ENCODE measurements at places on chromosomes 6 and 20. TPM values are rescaled to one million over a fixed set of nuclear protein-coding genes. Genes with fewer than 3 reads are reported as not detected.

Gene APOBEC2
- total RNA-seq, result not detected

Gene GSTA5
- not detected for total RNA-seq

Gene SPO11
- total RNA-seq, result not detected

Gene KCNK16
- not detected for total RNA-seq

Gene CST4
- not detected for total RNA-seq

Gene SIM1
- total RNA-seq, result 7.2 TPM

GRCh38 chr20:62377615-62378178, 9.2 kb upstream of the RPS21 start:
- no peak for DNase-seq
- H3K36me3 ChIP-seq, result no peaks in the 10 kb centered on the region
- H3K4me1 ChIP-seq, result no peaks in the 10 kb centered on the region
- peak overlapping the region; percentile 33 for H3K4me3 ChIP-seq
- peak overlapping the region; percentile 84 for H3K27ac ChIP-seq

DNA sequence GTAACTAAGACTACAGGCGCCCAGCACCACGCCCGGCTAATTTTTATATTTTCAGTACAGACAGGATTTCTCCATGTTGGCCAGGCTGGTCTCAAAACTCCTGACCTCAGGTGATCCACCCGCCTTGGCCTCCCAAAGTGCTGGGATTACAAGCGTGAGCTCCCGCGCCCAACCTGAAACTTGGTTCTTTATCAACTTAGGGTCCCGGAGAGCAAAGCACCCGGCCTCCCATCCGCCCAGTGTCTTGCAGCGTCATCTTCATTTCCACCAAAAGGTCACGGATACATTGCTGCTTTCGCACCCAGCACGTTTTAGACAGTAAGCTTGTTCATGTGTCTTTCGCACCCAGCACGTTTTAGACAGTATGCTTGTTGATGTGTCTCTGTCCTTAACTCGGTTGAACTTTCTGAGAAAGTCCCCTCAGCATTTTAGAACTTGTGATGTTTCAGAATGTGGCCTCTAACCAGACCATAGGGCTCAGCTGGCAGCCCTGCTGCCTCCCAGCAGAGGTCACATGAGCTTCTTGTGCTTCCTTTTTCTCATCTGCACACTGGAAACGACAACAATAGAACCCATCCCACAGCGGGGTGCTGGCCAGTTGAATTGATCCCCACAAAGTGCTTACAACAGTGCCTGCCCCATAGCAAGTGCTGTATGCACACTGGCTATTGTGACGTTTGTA, 48.8 kb downstream of the PRR18 start:
- no peaks in the 10 kb centered on the region for H3K4me1 ChIP-seq
- H3K36me3 ChIP-seq, result no peaks in the 10 kb centered on the region
- no peak for DNase-seq

DNA sequence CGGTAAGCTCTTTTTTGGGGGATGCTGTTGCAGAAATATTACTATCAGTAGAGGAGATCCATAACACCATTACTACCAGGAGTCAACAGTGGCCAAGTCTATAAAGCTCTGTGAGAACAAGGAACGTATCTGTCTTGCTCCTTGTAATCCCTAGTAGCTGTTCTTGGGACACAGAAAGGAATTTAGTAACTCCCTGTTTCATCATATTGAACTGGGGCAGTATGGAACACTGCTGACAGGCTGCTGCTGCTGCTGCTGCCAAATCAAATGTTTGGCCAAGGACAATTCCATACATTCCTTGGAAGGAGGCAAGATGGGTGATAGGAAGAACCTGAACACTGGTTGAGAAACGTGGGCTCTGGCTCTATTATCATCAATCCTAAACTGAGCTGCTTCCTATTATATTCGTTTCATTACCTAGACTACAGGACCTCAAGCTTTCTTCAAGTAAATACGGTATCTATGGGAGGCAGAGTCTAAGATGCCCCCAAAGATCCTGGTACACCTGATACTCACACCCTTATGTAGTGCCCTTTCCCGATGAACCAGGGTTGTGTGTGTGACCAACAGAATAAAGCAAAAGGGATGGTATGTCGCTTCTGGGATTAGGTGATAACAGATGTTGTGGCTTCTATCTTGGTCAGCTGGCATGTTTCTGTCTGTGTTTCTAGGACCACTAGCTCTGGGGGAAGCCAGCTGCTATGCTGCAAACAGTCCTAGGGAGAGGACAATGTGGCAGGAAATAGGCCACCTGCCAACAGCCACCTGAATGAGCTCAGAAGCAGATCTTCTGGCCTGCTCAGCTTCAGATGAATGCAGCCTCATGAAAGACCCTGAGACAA, 39.5 kb downstream of the ELOVL5 start:
- no peak overlapping the region for H3K4me3 ChIP-seq
- H3K4me1 ChIP-seq, result no peaks in the 10 kb centered on the region
- H3K27me3 ChIP-seq, result no peaks in the 10 kb centered on the region
- no peak overlapping the region for H3K27ac ChIP-seq
- DNase-seq, result no peak

DNA sequence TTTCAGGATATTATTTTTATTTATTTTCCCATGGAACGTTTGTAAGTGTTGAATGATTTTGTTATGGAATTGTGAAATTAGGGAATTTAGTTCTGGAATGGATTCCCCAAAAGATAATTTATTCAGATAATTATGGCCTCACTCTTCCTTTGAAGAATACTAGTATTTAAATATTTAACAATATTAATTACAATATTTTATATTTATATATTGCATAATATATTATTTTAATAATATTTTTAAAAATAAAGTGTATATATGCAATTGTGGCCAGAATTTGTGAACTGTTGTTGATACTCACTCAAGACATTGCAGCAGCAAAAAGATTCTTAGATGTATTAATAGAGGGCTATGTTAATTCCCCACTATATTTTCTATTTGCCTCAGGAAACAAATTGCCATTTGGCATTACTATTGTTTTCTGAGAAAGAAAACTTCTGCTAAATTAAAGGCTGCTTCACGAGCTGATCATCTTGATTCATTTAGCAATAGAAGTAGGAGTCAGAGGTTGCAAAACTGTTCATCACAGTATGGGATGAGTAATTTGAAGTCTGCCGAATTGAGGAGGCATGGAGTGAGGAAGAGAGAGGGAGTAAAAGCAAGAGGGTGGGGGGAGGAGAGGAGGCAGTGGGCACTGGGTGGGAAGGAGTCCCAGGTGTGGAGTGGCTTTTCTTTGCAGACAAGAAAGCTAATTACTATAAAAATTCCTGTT, 729.2 kb downstream of the DHX35 start:
- no peak overlapping the region for H3K4me3 ChIP-seq
- H3K4me1 ChIP-seq, result no peaks in the 10 kb centered on the region
- no peak for DNase-seq
- H3K27me3 ChIP-seq, result no peaks in the 10 kb centered on the region
- no peaks in the 10 kb centered on the region for H3K36me3 ChIP-seq
- no peak overlapping the region for H3K27ac ChIP-seq

- peak overlapping the region; percentile 65 for H3K27ac ChIP-seq
- H3K4me1 ChIP-seq, result peaks cover 13% of the 10 kb centered on the region
Observed at GRCh38 chr20:19968466-19969073, 48.6 kb upstream of the NAA20 start.

GRCh38 chr20:44092551-44093248, 94.3 kb downstream of the JPH2 start:
- H3K27me3 ChIP-seq, result no peaks in the 10 kb centered on the region
- no peaks in the 10 kb centered on the region for H3K36me3 ChIP-seq
- H3K4me3 ChIP-seq, result no peak overlapping the region
- H3K4me1 ChIP-seq, result no peaks in the 10 kb centered on the region
- DNase-seq, result no peak

DNA sequence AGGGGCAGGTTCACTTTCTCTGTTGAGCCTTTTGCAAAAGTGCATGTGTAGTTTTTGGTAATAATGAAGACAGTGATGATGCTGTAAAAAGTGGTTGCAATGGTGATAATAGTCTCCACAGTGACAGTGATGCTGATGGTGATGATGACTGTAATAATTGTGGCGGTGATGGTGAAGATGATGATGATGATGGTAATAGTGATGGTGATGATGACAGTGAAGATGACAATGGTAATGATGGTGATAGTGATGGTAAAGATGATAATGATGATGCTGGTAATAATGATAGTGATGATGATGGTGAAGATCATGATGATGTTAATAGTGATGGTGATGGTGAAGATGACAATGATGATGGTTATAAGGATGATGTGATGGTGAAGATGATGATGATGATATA, 67.7 kb upstream of the LRFN2 start:
- H3K27ac ChIP-seq, result no peak overlapping the region
- H3K36me3 ChIP-seq, result no peaks in the 10 kb centered on the region
- no peaks in the 10 kb centered on the region for H3K4me1 ChIP-seq
- H3K27me3 ChIP-seq, result no peaks in the 10 kb centered on the region
- DNase-seq, result no peak

- H3K4me3 ChIP-seq, result no peak overlapping the region
- no peaks in the 10 kb centered on the region for H3K27me3 ChIP-seq
- no peaks in the 10 kb centered on the region for H3K36me3 ChIP-seq
- no peak for DNase-seq
- H3K27ac ChIP-seq, result no peak overlapping the region
Observed at GRCh38 chr6:85756982-85757381, 114.3 kb upstream of the SYNCRIP start.

DNA sequence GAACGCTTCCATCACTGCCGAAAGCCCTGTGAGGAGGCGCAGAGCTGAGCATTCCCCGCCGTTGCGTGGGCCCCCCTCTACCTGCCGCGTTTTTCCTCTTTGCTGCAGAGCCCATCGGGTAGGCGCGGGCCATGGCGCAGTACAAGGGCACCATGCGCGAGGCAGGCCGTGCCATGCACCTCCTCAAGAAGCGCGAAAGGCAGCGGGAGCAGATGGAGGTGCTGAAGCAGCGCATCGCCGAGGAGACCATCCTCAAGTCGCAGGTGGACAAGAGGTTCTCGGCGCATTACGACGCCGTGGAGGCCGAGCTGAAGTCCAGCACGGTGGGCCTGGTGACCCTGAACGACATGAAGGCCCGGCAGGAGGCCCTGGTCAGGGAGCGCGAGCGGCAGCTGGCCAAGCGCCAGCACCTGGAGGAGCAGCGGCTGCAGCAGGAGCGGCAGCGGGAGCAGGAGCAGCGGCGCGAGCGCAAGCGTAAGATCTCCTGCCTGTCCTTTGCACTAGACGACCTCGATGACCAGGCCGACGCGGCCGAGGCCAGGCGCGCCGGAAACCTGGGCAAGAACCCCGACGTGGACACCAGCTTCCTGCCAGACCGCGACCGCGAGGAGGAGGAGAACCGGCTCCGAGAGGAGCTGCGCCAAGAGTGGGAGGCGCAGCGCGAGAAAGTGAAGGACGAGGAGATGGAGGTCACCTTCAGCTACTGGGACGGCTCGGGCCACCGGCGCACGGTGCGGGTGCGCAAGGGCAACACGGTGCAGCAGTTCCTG, 693 bp downstream of the FAM50B start:
- H3K36me3 ChIP-seq, result no peaks in the 10 kb centered on the region
- no peaks in the 10 kb centered on the region for H3K4me1 ChIP-seq
- H3K27ac ChIP-seq, result peak overlapping the region; percentile 85
- no peak for DNase-seq

DNA sequence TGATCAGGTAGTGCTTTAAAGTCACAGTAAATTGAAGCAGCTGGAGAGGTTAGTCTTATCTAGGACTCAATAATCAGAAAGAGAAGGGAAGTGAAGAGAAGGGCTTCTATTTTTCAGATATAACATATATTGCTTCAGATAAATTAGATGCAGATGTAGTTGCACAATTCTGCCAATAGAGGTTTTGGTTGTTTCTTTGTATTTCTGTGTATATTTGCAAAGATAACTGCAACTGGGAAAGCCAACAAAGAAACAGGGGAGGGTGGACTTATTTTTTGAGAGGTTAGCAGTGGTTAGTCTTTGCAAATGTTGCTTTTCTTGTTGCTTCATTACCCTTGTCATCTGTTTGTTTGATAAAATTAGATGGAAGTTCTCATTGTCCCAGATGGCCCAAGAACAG, 106.6 kb downstream of the ADGRG6 start:
- H3K4me1 ChIP-seq, result no peaks in the 10 kb centered on the region
- no peak for DNase-seq
- no peak overlapping the region for H3K4me3 ChIP-seq
- H3K36me3 ChIP-seq, result no peaks in the 10 kb centered on the region
- H3K27ac ChIP-seq, result no peak overlapping the region

- no peak overlapping the region for H3K27ac ChIP-seq
- no peaks in the 10 kb centered on the region for H3K36me3 ChIP-seq
- no peaks in the 10 kb centered on the region for H3K4me1 ChIP-seq
- no peaks in the 10 kb centered on the region for H3K27me3 ChIP-seq
- DNase-seq, result no peak
Observed at GRCh38 chr6:148090326-148090725, 252.3 kb upstream of the SASH1 start.

DNA sequence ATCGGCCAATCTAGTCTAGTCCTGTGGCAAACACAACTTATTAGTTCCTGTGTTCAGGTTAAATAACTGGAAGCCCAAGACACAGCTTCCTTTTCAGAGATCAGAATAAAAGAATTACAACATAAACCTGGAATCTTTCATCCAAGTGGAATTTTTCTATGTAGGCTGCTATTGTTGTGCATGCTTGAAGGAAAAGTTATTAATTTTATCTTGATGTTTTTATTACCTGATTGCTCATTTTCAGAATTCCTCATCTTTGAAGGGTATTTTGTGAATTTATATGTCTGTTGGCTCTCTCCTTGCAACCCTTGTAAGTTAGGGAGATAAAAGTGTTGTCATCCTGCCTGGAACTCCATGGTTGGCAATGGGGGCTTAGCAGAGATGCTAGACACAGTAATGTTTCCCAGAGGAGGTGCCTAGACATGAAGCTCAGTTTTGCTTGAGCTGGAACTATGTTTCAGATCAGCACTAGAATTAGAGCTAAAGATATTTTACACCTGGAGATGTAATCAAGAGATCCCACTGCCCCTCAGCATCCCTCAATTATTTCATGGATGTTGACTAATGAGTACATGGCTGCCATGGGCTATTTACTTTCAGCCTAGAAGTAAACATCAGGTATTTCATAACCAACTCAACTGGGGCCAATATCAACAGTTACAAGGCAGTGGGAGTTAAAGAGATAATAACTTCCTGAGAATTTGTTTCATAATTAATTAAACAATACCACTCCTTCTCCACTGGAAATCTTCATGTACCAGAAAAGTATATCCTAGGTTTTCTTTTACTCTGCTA, 367.0 kb upstream of the MARCKS start:
- H3K4me3 ChIP-seq, result no peak overlapping the region
- no peaks in the 10 kb centered on the region for H3K27me3 ChIP-seq
- no peaks in the 10 kb centered on the region for H3K4me1 ChIP-seq
- H3K36me3 ChIP-seq, result no peaks in the 10 kb centered on the region
- no peak for DNase-seq

- DNase-seq, result no peak
- no peaks in the 10 kb centered on the region for H3K4me1 ChIP-seq
Observed at GRCh38 chr6:161226009-161226964, 47.6 kb downstream of the AGPAT4 start.

GRCh38 chr20:58702859-58703648, 10.5 kb downstream of the NPEPL1 start:
- H3K27ac ChIP-seq, result no peak overlapping the region
- H3K4me3 ChIP-seq, result no peak overlapping the region
- no peaks in the 10 kb centered on the region for H3K4me1 ChIP-seq
- no peak for DNase-seq
- H3K27me3 ChIP-seq, result no peaks in the 10 kb centered on the region
